Anterior cingulate cortex (tissue), 58 donors: ENCODE measurements at places on chromosomes 1 and 21.

DNA sequence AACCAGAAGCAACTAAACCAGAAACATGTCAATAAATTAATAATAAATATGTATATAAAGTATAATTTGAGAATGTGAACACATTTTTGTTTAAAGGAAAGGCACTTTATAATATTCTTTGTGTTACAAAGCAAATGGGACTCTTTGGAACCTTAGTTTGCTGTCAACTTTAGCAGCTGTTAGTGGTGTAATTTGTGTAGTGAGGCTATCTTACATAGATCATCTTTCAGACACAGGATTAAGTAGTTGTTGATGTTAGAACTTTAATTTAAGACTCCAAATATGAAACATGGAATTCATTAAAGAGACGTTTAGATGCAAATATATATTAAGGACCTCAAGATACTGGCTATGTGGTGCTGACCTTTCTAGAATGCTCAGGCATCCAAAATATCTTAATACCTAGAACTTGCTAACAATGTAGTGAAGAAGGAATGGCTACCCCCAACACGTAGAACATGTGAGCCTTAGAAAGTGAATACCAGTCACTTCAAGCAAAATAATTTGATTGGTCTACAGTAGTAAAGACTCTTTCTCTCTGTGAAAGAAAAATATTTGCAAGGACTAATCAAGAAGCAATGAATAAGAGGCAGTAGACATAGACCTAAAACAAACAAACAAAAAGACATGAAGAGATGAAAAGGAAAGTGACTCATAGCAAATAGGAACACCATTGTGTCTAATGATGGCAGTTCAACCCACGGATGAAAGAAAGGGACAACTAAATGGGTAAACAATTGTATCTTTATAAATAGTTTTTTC is 811.4 kb downstream of the USP25 start:
- DNase-seq, result no peak

GRCh38 chr1:167879508-167879907 is 34.4 kb downstream of the ADCY10 start:
- DNase-seq, result no peak

DNA sequence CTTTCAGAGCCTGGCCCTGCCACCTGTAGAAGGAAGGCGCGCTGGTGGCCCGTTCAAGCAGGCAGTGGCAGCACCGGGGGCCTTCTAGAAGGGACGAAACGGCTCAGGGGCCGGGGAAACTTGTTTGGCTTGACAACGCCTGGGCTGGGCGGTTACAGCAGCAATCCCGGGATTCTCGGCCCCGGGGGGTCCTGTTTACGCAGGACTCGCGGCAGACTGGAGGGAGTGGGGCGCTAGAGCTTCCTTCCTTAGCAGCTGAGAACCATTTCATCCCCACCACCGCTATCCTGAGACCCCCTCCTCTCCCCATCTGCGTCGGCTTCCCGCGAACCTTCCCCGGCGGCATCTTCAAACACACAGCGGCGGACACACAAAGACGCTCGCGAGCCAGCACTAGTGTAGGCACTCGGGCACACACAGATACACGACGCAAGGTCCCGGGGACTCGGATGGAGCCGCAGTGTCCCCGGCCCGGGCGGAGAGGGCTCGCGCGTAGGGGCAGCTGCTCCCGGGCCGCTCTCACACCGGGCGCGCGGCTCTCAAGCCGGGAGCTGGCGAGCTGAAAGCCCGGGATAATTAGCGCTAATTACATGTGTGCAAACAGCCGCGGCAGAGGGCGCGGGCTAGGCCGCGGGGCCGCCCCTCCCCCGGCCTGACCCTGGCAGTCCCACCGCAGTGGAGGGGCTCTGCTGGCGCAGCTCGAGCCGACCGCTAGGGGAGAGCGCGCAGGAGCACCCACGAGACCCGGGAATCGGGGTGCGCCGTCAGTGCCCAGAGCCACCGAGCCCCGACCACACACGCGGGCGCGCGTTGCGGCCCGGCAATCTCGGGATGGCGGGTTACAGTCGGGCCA is 271.4 kb downstream of the FOXD2 start:
- no peak for DNase-seq

- DNase-seq, result no peak
Measured at GRCh38 chr1:9340864-9341263, 48.2 kb downstream of the SPSB1 start.

DNA sequence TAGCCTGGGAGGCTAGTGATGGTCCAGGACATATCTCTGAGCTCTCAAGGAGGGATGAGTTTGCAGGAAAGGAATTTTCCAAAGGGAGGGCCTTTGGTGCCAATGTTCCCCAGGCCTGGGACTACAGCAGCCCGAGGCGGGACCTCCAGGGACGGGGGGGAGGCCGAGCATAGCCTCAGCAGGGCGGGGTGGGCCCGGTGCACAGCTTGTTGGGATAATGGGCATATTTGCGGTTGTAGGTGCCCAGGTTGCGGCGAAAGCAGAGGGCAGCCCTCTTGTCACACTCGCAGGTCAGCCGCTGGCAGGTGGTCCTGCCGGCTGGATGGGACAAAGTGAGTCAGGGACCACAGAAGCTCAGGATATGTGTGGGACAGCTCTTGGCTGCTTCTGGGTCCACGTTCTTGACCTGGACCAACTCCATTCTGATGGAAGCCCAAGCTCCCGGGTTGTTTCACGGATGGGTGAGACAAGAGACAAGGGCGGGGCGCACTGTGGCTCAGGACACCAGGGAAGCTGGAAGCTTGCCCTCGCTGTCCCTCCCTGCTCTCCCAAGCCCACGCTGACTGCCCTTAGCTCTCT is 3.2 kb downstream of the PLA2G2E start:
- DNase-seq, result no peak

GRCh38 chr1:246906833-246907232 is 24.9 kb downstream of the AHCTF1 start:
- DNase-seq, result no peak

DNA sequence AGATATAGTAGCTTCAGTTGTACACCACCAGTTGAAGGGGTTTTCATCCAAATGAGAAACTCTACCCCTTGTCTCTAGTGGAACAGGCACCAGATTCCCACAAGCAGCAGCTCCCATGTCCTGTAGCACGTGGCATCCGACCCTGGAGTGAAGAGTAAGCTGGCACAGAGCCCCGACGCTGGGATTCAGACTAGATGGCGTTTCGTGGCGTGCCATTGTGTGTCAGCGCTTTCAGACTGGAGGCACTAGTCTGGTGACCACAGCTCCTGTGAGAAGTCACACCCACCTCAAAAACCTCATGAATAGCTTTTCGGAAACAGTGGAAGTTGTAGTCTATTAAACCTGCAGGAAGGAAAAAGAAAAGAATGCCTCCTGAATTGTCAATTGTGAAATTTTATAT is 20.2 kb downstream of the RRAGC start:
- DNase-seq, result no peak

GRCh38 chr1:223831755-223832636 is 13.8 kb downstream of the TP53BP2 start:
- no peak for DNase-seq

DNA sequence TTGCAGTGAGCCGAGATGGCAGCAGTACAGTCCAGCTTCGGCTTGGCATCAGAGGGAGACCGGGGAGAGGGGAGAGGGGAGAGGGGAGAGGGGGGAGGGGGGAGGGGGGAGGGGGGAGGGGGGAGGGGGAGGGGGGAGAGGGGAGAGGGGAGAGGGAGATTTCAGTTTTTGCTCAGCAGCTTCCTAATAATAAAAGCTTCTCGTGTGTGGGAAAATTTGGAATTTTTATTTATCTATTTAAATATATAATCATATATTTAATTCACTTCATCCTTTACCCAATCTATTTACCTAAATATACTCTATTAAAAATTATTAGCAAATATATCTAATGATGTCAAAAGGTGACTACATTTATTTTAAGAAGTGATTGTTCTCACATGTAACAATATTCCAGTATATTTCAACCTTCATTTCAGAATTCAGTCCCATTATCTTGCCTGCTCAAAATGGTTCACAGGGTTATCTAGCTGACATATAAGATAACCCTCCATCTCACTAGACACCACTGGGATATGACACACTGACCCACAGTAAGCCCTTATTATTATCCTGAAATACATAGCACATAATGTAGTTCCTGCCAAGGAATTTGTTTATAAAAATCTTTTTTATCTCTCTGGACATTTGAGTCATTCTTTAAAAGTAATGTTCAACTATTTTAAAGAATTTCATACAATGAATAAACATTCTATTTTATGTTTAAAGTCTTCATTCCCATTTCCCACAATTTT is 105.9 kb downstream of the GPATCH2 start:
- no peak for DNase-seq

DNA sequence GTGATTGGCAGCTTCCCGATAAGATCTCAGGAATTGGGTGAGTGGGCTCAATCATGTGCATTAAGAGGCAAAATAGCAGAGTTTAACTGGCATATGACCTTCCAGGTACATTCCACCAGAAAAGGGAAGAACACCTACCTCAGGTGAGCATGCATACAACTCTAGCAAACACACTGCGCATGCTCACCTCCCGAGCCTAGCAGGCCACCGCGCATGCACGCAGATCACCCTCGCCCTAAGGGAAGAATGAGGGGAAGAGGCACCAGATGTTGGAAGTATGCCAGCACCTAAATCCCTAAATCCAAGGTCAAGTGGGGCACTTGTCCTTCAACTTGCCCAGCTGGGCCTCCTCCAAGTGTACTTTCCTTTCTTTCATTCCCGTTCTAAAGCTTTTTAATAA is 23.6 kb upstream of the CBR3 start:
- no peak for DNase-seq

DNA sequence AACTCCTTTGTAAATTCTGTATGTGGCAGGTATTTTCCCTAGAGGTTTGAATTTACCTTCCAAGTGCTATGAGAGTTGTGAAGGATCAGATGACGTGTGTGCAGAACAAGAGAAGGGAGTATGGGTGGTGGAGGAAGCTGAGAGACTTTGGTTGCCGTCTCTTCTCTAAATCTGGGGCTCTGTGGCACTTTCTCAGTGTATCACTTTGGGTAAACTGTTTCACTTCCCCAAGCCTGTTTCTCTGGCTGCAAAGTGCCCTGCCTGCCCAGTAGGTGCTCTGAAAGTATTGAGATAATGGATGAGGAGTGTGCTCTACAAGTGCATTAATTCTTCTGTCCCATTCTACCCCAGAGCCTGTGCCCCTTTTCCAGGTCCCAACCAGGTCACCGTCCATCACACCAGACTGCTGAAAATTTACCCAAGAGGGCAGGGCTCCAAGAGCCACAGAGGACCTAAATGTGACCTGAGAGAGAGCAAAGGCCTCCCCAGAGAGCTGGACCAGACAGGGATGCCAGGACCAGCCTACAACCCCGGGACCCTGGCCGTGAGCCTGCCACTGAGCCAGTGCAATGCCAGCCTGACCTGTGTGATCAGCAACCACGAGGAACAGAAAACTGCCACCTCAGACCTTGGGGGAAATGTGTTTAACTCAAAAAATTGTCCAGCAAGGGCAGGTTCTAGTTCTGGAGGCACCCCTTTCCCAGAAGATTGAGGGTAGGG is 131.6 kb upstream of the ETV3 start:
- DNase-seq, result no peak

GRCh38 chr1:111172463-111172862 is 28.0 kb downstream of the DENND2D start:
- no peak for DNase-seq

DNA sequence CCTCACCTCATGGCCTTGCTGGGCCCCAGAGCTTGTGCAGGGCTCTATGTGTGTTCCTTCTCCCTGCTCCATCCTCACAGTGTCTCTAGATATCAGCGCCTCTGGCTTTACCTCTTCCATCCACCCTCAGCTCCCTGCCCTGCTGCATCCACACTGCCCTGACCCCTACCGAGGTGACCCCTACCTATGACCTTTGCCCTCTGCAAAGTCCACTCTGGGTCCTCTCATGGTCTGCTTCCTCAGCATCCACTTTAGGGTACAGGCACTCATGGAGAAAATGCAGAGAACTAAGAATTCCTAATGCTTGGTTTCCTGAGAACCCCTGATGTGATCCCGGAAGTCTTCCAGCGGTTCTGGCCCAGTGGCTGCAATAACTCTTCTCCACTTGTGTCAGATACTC is 46.9 kb upstream of the PAXBP1 start:
- no peak for DNase-seq

DNA sequence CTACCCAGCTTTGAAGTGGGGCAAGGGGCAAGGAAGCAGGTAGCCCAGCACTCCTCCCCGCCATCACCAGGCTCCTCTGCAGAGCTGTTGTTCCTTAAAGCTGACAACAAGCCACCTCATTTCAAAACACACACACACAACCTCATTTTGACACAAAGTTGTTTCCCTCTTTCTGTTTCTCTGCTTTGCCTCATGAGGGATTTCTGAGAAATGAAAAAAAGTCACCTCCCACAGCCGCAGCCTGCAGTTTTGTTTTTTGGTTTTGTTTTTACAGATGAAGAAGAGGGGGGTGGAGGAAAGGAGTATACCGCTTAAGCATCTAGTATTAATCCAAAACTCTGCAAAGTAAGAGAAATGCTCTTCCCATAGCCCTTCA is 12.1 kb downstream of the MCL1 start:
- no peak for DNase-seq

DNA sequence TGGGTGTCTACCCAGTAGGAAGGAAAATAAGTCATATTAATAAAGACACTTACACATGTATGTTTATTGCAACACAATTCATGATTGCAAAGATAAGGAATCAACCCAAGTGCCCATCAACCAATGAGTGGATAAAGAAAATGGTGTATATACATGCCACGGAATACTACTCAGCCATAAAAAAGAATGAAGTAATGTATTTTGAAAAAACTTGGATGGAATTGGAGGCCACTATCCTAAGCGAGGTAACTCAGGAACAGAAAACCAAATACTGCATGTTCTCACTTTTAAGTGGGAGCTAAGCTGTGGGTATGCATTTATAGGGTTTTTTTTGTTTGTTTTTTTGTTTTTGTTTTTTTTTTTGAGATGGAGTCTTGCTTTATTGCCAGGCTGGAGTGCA is 49.1 kb downstream of the VANGL2 start:
- no peak for DNase-seq

DNA sequence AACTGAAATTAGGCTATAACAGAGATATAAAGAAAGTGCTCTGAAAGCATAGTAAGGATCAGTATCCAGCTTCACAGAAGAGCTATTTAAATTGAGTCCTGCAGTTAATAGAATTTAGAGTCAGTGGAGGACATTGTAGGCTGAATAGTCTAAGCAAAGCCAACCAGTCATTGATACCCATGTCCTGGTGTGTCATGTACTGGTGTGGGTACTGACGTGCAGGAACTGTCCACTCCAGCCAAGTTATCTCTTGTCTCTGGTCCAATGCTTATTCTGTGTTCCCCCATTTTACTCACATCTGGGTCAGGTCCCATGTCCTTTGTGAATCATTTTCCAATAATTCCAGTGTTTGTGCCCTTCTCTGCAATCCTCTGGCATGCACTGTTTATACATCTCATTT is 90.0 kb downstream of the MACF1 start:
- no peak for DNase-seq

GRCh38 chr1:16164213-16165072 is 8.6 kb upstream of the EPHA2 start:
- DNase-seq, result no peak

GRCh38 chr1:156257711-156258110 is 9.9 kb upstream of the PAQR6 start:
- DNase-seq, result no peak

DNA sequence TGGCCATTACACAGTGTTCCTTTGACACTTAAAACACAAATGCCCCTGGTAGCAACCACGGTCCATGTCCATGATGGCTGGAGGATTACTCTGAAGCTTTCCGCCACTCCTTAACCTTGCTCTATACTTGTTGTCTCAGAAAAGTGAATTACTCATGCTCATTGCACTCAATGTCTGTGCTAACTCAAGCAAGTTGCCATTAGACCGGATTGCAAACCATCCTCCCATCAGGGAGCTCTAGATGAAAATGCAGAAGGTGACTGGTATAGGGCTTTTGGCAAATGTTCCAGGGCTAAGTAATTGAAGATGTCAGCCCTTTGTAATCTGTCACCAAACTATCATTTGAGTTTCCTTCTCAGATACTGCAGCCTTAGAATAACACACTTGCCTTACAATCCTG is 1288.3 kb upstream of the B3GALT2 start:
- DNase-seq, result no peak
